ENCODE measurements at places on chromosomes 4 and X.

- DNase-seq, result no peak
These were observed 40.0 kb upstream of the IQSEC2 start for GRCh38 chrX:53321230-53321942.

DNA sequence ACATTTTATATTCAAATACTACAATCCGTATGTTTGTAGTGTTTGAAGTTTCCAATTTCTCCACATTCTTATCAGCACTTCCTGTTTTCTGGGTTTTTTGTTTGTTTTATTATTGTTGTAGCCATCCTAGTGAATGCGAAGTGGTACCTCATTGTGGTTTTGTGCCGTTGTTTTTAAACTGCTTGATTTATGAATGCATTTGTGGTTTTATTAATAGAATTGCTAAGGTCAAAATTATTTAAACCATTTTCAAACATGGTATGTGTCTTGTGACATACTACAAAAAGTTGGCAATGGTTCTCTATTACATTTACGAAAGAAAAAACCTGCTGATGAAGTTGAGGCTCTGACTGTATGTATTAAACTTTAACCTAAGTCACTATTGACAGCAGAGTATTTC, 780.0 kb upstream of the MAGEB2 start:
- no peak for DNase-seq

GRCh38 chrX:106039920-106040319, 1.4 kb upstream of the SERPINA7 start:
- DNase-seq, result no peak

GRCh38 chrX:150240643-150240970, 122.5 kb upstream of the MAMLD1 start:
- DNase-seq, result no peak

DNA sequence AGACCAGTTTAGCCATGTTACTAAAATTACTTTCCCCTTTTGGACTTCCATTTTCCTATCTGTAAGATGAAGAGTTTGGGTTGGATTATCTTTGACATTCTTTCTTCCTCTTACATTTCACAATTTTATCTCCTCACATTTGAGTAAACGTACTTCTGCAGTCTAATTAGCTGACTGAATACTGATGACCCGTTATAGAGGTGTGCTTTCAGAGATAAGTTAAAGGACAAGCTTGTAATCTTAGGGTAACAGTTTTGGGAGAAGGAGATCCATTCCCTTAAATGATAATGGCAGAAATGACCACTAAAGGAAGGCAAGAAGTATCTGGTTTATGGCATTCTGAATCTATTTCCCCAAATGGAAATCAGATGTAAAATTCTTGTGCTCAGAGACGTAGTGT, 222.6 kb upstream of the FTHL17 start:
- DNase-seq, result no peak

GRCh38 chr4:101000496-101000895, 346.8 kb downstream of the PPP3CA start:
- DNase-seq, result no peak

Data from stimulated activated CD4-positive, alpha-beta T cell treated with anti-CD3 and anti-CD28 coated beads, Interleukin-12 subunit alpha, Interleukin-12 subunit beta, amount 100 ng/mL, for 4 hours (primary cell).